Activated gamma-delta T cell treated with Interleukin-2 at 50 U/mL for 16 hours (primary cell): ENCODE measurements at places on chromosomes 16 and 17.

- no peak for DNase-seq
These were observed 18.6 kb upstream of the COL1A1 start for GRCh38 chr17:50219939-50220465.

DNA sequence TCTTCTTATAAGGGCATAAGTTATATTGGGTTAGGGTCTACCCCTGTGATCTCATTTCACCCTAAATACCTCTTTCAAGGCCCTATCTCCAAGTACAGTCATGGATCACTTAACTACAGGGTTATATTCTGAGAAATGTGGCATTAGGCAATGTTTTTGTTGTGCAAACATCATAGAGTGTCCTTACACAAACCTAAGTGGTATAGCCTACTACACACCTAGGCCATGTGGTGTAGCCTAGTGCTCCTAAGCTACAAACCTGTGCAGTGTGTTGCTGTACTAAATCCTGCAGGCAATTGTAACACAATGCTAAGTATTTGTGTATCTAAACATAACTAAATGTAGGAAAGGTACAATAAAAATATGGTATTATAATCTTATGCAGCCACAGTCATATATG lies 18.0 kb downstream of the CLEC3A start:
- no peak for DNase-seq

- no peak for DNase-seq
These were observed 123.9 kb downstream of the PRKCB start for GRCh38 chr16:23959752-23960072.

- no peak for DNase-seq
These were observed 366.0 kb downstream of the SOX9 start for GRCh38 chr17:72486806-72487205.

GRCh38 chr17:43901861-43902589 lies 5.3 kb downstream of the MPP2 start:
- DNase-seq = no peak

GRCh38 chr16:22424161-22424937 lies 49.9 kb upstream of the CDR2 start:
- DNase-seq = no peak

DNA sequence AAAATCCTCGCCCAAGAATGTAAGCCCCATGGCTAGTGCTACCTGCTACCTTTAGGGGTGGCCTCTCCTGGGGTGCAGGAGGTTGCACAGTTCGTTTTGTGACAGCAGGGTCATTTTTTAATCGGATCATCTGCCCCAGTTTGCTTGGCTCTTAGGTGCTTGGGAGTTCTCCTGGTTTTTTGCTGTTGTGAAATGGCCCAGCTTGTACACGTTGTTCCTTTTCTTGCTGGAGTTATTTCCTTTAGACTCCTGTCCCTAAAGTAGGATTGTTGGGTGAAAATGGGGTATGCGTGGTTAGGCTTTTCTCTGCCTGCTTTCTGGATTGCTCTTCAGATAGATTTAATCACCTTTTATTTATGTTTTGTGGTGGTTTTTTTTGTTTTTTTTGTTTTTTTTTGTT lies 25.8 kb downstream of the ABCC1 start:
- DNase-seq = no peak

GRCh38 chr16:27844826-27845225 lies 218.7 kb downstream of the GSG1L start:
- no peak for DNase-seq
